ENCODE measurements at places on chromosomes 13 and 19.

GRCh38 chr13:27635266-27635665, 13.6 kb downstream of the POLR1D start:
- no peak for DNase-seq

DNA sequence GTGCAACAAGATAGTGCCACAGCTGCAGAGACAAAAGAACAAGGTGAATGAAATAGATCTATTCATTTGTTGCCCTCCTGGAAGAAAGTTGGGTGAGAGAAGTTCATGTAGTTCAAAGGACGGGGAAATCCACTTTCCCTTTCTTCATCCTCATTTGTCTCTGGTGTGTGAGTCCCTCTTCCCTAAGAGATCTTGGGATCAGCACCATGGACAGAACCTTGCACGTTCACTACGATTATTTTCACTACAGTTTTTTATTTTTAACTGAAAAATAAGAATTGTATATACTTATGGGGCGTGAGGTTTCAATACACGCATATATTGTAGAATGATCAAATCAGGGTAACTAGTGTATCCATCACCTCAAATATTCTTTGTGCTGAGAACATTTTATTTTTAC, 29.2 kb downstream of the NLRP5 start:
- no peak for DNase-seq

DNA sequence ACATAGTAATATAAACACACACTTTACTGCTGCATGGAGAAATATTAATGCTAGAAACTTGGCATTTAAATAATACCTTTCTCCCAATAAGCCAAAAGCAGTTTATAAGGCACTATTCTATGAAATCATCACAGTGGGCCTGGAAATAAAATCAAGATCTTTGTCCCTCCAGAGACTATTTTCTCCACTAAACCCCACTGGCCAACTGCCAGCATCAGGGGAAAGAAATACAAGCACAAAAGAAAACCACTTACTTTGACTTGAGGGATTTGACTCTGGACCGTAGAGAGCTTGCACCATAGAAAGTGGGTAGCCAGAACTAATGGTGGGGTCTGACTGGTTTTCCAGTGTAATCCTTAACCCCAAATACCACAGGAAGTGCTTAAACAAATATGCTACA, 71.9 kb downstream of the DCLK1 start:
- DNase-seq = no peak

- no peak for DNase-seq
These were observed 18.5 kb downstream of the RFXAP start for GRCh38 chr13:36837354-36838092.

- no peak for DNase-seq
These were observed 180.4 kb downstream of the LIG4 start for GRCh38 chr13:108034909-108035410.

- no peak for DNase-seq
These were observed 701 bp downstream of the ZNF552 start for GRCh38 chr19:57813919-57814504.

GRCh38 chr19:916645-917322, 349 bp upstream of the KISS1R start:
- DNase-seq = no peak

DNA sequence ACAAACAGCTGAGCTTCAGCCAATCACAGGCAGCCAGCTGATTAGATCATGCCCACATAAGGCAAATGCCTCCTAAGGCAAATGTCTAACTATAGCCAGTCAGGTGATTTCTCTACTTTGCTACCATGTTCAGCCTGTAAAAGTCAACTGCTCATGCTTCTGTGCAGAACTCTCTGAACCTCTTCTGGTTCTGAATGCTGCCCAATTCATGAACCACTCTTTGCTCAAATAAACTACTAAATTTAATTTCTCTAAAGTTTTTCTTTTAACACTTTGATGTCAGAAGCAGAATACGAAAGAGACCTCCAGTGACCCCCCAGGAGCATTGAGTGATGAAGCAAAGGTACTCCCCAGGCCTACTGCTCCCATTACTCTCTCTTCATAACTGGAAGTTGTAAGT, 240.7 kb upstream of the IPO5 start:
- no peak for DNase-seq

- no peak for DNase-seq
These were observed 923 bp downstream of the DOCK9 start for GRCh38 chr13:98976941-98977340.

- DNase-seq = no peak
These were observed 16.2 kb downstream of the PLPP2 start for GRCh38 chr19:275000-275399.

- DNase-seq = no peak
These were observed 73.0 kb downstream of the ZNF100 start for GRCh38 chr19:21694171-21694906.

GRCh38 chr19:58558066-58558622, at the start of gene UBE2M:
Gene UBE2M, minus strand, starts transcription at chr19:58558611. Its CDS starts 230 bp downstream, at chr19:58558381.
- peak; percentile 64 for DNase-seq

DNA sequence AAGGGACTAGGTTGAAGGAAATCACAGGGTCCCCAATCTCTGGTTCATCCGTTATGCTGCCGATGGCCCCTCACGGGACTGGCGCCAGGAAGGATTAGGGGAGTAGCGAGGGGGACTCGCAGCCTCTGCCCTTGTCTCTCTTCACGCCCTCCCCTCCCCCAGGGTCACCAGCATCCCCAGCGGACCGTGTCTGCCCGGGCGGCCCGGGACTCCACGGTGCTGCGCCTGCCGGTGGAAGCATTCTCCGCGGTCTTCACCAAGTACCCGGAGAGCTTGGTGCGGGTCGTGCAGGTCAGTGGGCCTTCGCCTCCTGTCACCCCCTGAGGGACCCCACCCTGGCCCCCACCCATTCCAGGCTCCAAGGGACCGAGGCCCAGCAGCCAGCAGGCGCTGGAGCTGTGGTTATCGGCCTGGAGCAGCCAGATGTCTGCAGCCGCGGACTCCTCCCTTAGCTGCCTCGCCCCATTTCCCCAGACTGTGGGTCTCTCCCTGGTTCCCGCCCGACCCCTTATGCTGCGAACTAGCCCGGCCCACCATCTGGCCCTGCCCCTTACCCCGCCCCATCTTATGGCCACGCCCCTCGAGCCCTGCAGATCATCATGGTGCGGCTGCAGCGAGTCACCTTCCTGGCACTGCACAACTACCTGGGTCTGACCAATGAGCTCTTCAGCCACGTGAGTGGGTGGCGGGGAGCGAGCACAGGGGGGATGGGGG, 5.4 kb downstream of the PNPLA6 start:
- DNase-seq = no peak

- DNase-seq = no peak
These were observed 11.6 kb downstream of the DIAPH3 start for GRCh38 chr13:60152114-60152513.

DNA sequence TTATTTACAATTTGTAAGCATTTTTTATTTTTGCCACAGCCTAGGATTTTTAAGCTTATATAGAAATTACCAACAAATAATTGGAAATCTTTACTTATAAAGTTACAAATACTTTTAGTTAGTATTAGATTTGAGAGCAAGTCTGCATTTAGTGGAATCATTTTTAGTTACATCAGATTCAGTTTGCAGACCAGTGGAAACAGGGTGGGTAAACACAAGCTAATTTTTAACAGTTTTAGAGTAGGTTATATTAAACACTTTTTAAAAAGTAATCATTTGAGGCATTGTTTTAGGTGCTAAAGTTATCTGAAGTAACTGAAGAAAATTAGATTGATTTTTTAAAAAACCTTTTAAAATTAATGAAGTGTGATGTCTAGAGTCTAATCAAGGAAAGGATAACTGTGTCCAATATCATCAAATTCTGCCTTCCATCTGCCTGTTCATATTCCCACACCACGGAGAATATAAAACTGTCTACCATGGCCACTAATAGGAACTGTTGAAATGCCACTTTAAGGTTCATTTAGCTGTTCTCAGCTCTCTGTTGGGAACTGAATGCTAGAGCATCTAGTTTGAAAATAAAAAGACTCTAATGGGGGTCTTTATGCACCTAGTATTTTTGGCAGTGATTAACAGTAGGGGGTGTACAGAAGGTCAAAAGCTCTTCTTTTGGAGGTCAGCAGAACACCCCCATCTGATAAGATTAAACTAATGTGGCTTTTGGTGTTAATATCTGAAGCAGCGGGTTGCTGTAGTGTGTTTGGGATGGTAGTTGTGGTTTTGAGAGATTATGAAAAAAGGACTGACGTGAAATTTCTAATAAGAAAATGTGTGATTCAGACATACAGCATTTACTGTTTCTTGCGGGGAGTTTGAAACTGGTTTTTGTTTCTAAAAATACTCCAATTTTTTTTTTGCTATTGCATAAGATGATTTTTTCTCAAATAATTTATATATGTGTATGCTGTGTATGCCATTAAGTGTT, 66.5 kb downstream of the NDFIP2 start:
- DNase-seq = no peak

GRCh38 chr13:73708393-73708985, 425.7 kb downstream of the KLF12 start:
- peak; percentile 75 for DNase-seq
